NB4 (cell line): ENCODE measurements at places on chromosomes 16 and 17.

DNA sequence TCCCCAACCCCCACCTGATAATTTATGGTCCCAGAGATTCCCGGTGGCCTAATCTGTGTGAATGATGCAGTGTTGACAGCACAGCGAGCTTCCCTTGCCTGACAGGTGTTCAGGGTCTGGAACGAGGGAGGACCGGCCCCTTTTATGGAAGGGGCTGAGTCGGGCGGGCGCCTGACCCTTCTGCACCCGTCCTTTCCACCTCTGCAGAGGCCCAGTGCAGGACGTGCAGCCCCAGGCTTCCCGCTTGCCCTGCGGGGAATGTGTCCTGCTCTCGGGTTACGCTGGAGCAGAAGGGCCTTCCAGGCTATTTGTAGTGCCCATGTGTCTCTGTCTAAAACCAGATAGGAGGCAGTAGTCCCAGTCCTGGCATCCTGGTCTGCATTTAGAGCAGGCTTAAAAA is 16.2 kb downstream of the SMTNL2 start:
- no peak for DNase-seq

DNA sequence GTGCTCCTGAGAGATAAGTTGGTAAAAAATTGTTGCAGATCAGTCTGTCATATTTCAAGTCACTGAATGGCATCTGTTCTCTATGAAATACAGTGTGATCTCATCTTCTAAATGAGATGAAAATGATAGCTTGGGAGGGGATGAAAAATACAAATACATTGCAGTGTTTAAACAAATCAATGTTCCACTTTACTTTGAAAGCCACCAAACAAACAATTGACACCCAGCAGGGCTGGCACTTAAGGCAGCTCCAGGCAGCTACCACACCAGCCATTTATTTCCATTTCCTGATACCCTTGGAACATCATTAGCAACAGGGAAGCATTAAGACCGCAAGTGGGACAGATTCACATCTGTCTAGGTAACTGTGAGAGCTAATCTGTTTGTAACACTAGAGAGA is 827.6 kb upstream of the KIF2B start:
- no peak for DNase-seq

DNA sequence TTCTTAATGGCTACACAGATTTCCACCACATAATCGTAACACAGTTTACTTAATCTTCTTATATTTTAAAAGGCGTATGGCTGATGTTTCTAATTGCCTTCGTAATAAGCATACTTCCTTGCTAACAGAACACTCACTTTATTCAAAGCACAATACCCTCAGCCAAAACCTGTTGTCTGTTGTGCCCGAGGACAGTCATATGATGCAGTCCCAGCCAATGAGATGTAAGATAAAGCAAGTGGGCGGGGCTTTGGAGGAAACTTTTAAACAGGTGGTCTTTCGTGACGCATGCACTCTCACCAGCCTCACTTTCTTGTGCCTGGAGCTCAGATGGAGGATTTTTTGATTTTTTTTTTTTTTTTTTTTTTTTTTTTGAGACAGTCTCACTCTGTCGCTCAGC is 174.1 kb downstream of the ZFHX3 start:
- no peak for DNase-seq

DNA sequence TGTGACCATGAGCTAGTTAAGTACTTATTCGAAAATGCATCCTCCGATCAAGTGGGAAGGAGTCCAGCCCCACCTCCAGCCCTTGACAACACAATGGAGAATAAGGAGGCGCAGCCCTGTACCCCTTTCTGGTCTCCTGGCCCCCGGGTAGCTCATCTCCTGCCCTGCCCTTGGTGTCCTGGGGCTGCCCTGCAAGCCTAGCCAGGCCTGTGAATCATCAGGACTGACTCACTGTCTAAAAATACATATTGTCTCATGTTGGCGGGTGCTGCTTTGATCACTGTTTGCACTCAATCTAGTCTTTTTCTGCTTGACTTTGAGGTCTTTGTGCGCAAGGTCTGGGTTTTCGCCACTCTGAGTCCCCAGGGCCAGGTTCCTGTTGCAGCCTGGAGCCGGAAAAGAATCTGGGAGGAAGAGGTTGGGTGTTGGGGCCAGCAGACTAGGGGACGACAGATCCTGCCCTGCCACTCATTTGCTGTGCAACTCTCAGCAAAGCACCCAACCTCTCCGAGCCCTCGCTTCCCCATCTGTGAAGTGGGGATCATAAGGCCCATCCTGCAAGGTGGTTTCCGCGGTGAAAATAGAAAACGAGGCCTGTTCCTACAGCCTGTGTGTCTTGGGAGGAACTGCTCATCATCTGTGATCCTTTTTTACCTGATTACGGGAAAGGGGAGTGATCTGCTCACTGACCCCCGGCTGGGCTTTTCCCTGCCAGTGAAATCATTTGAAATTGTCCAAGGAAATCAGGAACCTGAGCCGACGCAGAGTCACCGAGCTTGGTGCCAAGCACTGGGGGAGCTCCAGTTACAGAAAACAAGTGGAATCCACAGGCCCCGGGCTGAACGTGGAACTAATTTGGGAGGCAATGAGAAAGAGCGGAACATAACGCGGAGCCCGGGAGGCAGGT is 230.4 kb downstream of the PARN start:
- peak; percentile 75 for DNase-seq

GRCh38 chr17:45705123-45706009 is 78.8 kb upstream of the CRHR1 start:
- DNase-seq: peak; percentile 18

- DNase-seq: peak; percentile 86
Observed at GRCh38 chr17:21374441-21375161, 1.6 kb upstream of the KCNJ12 start.

GRCh38 chr17:75803883-75804282 is 19.3 kb downstream of the UNK start:
- no peak for DNase-seq

- no peak for DNase-seq
Observed at GRCh38 chr16:83171396-83171795, 544.6 kb downstream of the CDH13 start.

- DNase-seq: no peak
Observed at GRCh38 chr16:69853481-69853880, 91.3 kb downstream of the WWP2 start.

DNA sequence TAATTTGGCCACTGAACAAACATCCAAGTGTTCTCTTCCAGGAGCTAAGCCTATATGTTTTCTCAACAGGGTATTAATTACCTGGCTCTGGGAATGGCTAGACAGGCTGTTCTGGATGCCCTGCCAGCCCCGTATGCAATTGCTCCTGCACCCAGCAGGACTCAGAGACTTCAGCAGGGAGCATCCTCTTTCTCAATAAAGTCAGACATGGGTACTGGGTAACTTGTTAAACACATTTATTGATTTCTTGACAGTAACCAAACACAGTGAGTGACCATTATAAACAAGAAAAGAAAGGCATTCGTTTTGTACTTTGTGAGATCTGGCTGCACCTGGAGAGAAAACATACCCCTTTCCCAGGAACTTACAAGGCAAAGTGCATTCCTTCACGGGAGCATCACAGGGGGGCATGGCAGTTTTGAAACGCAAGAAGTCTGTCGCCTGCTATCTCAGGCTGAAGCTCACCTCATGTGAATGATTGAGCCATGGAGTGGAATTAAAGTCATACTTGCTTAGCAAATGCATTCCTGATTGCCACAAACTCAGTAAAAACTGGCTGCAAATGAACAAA is 369.8 kb downstream of the UTP18 start:
- DNase-seq: no peak

GRCh38 chr17:50064253-50065001 is 8.5 kb downstream of the ITGA3 start:
- peak; percentile 90 for DNase-seq

GRCh38 chr17:77237232-77238008 is 96.7 kb downstream of the SEC14L1 start:
- DNase-seq: no peak

- peak; percentile 17 for DNase-seq
Observed at GRCh38 chr17:76822184-76822778, 45.9 kb upstream of the MGAT5B start.

DNA sequence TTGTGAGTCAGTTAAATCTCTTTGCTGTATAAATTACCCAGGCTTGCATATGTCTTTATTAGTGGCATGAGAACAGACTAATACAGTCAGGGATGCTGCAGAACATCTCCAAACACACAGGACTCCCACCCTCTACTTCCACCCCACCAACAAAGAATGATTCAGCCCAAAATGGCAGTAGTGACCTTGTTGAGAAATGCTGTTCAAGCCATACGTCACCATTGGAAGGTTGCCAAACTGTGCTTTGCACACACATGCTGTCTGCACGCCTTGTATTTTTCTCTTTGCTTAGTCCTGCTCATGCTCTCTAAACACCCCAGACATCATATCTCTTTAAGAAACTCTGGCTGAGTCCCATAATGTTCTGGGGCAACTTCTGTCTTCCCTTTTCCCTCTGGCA is 589.6 kb downstream of the WWOX start:
- DNase-seq: no peak

GRCh38 chr17:40448639-40449261 is 5.5 kb downstream of the IGFBP4 start:
- no peak for DNase-seq

DNA sequence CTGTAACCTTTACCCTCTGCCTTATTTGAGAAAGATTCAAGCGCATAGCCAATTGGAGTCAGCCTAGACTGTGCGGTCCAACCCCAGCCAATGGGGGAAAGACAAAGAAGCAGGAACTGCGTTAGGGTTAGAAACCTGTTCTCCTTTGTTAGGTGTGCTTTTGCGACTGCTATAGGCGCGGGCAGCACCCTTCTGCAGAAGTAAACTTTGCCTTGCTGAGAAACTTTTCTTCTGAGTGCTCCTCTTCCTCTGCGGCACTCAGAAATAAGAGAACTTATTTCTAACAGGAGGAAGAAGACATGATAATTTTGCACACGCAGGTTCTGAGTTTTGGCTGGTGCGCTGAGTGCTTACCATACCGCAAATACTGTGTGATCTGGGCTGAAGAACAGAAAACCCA is 9.0 kb downstream of the TXNL4B start:
- no peak for DNase-seq

GRCh38 chr16:51665436-51665998 is 514.4 kb upstream of the SALL1 start:
- no peak for DNase-seq

GRCh38 chr17:41689497-41690299 is 1.0 kb downstream of the EIF1 start:
- DNase-seq: peak; percentile 80

- no peak for DNase-seq
Observed at GRCh38 chr16:64951193-64951592, 170.7 kb downstream of the CDH11 start.

DNA sequence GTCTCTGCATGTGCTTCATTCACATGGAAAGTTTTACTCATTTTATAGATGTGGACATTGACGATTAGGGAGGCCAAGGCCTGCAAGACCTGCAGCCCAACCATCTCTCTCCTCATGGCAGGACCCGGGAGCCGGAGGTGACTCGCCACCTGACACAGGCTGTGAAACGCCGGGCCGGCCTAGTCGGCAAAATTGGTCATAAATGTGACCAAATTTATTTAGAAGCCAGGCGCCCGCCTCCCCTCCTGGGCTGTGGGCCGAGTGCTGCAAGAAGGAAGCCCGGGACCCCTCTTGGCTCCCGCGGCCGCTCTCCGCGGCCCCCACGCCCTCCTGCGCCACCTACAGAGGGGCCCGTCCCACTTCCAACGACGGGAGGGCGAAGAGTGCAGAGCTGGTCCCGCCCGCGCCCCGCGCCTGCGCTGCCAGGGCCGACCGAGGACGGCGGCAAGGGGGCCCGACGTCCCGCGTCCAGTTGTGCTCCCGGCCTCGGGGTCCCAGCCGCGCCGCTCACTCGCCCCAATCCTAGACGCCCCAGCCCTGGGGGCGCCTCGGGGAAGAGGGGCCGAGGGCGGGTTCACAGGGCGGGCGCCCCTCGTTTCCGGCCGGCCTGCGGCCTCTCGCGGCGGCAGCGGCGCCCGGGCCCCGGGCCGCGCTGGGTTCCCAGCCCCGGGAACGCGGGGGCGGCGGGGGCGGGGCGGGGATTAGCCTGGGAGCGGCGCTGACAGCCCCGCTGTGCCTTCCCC is 47.5 kb downstream of the WNT3 start:
- peak; percentile 77 for DNase-seq

- no peak for DNase-seq
Observed at GRCh38 chr17:58001461-58002124, 5.5 kb downstream of the SRSF1 start.

- DNase-seq: no peak
Observed at GRCh38 chr17:19958023-19958422, 19.6 kb downstream of the AKAP10 start.

- peak; percentile 89 for DNase-seq
Observed at GRCh38 chr17:78324391-78325075, 35.3 kb downstream of the SOCS3 start.

DNA sequence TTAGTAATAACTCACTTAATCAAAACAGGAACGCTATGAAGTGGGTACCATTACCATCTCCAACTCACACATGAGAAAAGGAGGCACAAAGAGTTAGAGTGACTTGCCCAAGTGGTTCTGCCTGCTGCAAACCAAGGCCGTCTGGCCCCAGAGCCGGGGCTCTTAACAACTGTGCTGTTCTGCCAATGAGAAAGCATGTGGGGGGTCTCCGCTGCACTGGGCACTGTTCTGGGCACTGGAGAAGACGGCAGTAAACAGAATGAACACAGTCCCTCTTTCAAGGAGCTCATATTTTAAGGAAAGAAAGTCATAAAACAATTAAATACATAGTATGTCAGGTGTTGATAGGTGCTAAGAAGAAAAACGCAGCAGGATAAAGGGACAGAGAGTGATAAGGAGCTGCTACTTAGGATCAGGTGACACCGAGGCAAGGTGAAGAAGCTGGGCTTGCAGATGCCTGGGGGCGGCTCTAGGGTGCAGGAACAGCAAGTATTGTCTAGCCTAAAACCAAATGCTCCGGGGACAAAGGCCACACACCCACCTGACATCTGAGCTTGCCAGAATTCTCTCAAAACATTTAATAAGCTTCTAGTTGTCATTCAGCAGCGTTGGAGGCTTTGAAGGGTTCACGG is 6.5 kb downstream of the STX8 start:
- no peak for DNase-seq

GRCh38 chr16:5865236-5865635 is 767.6 kb upstream of the EEF2KMT start:
- no peak for DNase-seq

- DNase-seq: no peak
Observed at GRCh38 chr17:80925688-80926335, 65.8 kb upstream of the CHMP6 start.

DNA sequence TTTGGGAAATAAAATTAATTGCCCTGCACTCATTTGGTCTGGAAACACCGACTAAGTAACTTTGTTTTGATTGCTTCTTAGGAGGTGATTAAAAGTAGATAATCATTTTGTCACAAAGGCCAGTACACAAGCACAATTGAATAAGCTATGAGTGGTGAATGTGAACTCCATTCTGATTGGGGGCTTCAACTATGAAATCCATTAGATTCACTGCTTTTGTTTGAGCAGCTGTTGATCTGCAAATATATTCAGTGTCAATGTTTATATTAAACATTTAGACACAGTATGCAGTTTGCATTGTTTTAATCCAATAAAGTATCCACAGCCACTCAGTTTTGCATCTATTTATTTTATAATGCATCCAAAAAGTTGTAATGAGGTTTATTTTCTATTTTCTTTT is 817.5 kb downstream of the CDH11 start:
- DNase-seq: no peak

DNA sequence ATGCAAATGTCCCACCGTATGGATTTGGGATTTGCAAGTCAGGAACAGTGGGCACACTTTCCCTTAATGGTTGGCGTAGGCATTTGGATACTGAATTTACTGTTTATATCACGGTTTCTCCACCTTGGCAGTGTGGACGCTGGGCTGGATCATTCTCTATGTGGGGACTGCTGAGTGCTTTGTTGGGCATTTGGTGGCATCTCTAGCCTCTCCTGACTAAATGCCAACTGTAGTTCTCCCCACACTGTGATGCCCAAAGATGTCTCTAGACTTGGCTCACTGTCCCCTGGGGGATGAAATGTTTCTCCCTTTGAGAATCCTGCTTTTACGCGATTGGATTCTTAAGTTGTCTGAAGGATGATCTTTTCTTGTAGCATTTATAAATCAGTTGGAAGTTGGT is 49.0 kb downstream of the RBFOX1 start:
- no peak for DNase-seq
